Kidney epithelial cell (primary cell): ENCODE measurements at places on chromosomes 1 and 21. TPM values are rescaled to one million over a fixed set of nuclear protein-coding genes. Genes with fewer than 3 reads are reported as not detected.

The AKNAD1 gene
- 1.8 TPM in 1 of 2 replicates, not detected in the other for total RNA-seq

The HES3 gene
- not detected in 2 replicates for total RNA-seq

The IGSF5 gene
- total RNA-seq: 0.17 and 0.48 TPM in 2 replicates

The CHI3L1 gene
- 1.5 and 2.1 TPM in 2 replicates for total RNA-seq

The GJB3 gene
- 29.7 and 30.0 TPM in 2 replicates for total RNA-seq

The C8A gene
- total RNA-seq: not detected in 2 replicates

The TMEM81 gene
- 3.0 and 3.6 TPM in 2 replicates for total RNA-seq

The PLA2G2F gene
- total RNA-seq: 6.9 and 9.2 TPM in 2 replicates

The CFAP107 gene
- not detected in 2 replicates for total RNA-seq

The CYB561D1 gene
- 9.5 and 13.0 TPM in 2 replicates for total RNA-seq

The ZMYM1 gene
- total RNA-seq: 12.3 and 13.0 TPM in 2 replicates

The BARHL2 gene
- not detected in 2 replicates for total RNA-seq

The NTNG1 gene
- total RNA-seq: 3.7 and 5.2 TPM in 2 replicates

The TRMT1L gene
- 16.8 and 20.3 TPM in 2 replicates for total RNA-seq

The WDR64 gene
- total RNA-seq: not detected in 2 replicates

The DDX20 gene
- 24.7 and 29.2 TPM in 2 replicates for total RNA-seq

The CSF1 gene
- 53.4 and 78.5 TPM in 2 replicates for total RNA-seq

The IFNLR1 gene
- 6.7 and 8.6 TPM in 2 replicates for total RNA-seq

The CLDN17 gene
- total RNA-seq: not detected in 2 replicates

The ERVH48-1 gene
- total RNA-seq: not detected in 2 replicates

The OLIG2 gene
- not detected in 2 replicates for total RNA-seq

The CXADR gene
- 40.4 and 40.5 TPM in 2 replicates for total RNA-seq

The BLACAT1 gene
- total RNA-seq: 1.5 and 2.0 TPM in 2 replicates

The NMNAT2 gene
- total RNA-seq: 0.27 and 1.0 TPM in 2 replicates

The LMNA gene
- 251 and 280 TPM in 2 replicates for total RNA-seq

The SPATA46 gene
- total RNA-seq: not detected in 2 replicates

The OPTC gene
- total RNA-seq: not detected in 2 replicates

The MAP1LC3C gene
- 0.27 TPM in 1 of 2 replicates, not detected in the other for total RNA-seq

The ITLN2 gene
- total RNA-seq: not detected in 2 replicates

The TGFBR3 gene
- total RNA-seq: 4.2 and 5.5 TPM in 2 replicates

The ENAH gene
- 70.3 and 95.8 TPM in 2 replicates for total RNA-seq

The SLAMF1 gene
- total RNA-seq: not detected in 2 replicates
